ENCODE measurements at places on chromosomes 5 and 9. TPM values are rescaled to one million over a fixed set of nuclear protein-coding genes. Genes with fewer than 3 reads are reported as not detected.

DNA sequence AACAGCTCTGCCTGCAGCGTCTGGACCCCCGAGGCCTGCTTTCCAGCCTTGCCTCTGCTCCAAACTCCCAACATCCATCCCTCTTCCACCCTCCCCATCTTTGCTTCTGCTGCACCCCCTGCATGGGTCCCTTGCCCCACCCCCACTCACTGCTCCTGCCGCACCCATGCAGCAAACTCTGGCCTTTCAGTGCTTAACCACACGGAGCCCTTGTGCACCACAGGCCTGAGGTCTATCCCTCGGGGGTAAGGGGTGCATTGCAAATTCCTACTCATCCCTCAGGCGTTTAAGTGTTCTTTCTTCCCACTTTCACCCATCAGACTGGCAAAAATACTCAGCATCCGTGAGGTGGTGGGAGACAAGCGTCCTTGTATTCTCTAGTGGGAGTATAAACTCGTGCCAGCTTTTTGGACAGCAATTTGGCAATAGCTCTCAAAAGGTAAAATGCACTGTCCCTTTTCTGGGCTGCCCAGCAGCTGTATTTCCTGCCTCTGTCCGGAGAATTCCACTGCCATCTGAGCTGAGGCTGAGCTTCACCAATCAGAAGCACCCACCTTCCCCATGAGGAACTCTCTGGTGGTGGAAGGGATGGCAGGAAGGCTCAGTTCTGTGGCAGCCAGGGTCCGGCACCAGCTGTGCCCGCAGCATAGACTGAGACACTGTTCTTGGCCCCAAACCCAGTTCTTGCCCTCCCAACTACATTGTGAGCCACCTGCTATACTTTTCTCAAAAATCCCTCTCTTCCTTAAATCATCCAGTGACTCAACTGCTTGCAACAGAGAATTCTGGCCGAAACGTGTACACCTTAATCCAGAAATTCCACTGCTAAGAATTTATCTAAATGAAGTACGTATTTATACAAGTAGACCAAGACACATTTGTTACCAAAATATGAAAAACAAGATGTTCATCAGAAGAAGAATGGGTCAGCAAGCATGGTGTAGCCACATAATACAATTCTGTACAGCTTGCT is 15.0 kb downstream of the PSMB7 start:
- DNase-seq, result no peak
- no peak overlapping the region for H3K4me3 ChIP-seq
- H3K27ac ChIP-seq, result no peak overlapping the region
- H3K4me1 ChIP-seq, result no peaks in the 10 kb centered on the region
- peaks cover 53% of the 10 kb centered on the region for H3K36me3 ChIP-seq

MYMK gene
- total RNA-seq, result not detected

DNA sequence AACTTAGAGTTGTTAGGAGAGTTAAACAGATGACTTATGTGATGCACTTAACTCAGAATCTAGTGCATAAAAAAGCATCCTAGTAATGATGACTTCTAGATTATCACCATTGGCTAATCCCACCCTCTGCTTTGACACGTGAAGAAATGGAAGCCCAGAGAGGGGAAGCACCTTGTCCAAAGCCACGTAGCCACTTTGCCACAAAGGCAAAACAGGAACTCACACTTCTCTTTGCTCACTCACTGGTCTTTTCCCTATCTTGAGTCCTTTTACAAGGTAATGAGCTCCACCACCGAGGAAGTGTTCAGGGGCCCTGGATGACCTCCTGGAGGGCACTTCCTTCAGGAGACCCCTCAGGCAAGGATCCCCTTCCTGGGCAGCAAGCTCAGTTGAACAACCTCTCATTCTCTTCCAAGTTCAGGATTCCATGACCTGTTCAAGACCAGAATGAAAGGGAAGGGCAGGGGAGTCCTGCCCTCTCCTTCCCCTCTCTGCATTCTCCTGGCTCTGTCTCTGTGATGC is 89.7 kb downstream of the HRH2 start:
- H3K27me3 ChIP-seq, result peaks cover 16% of the 10 kb centered on the region
- no peak for DNase-seq

TMEM171 gene
- not detected for total RNA-seq

CACNA1B gene
- not detected for total RNA-seq

GRCh38 chr9:14066831-14067230 is 247.1 kb downstream of the NFIB start:
- no peak for DNase-seq
- H3K27ac ChIP-seq, result no peak overlapping the region
- no peak overlapping the region for H3K4me3 ChIP-seq

DNA sequence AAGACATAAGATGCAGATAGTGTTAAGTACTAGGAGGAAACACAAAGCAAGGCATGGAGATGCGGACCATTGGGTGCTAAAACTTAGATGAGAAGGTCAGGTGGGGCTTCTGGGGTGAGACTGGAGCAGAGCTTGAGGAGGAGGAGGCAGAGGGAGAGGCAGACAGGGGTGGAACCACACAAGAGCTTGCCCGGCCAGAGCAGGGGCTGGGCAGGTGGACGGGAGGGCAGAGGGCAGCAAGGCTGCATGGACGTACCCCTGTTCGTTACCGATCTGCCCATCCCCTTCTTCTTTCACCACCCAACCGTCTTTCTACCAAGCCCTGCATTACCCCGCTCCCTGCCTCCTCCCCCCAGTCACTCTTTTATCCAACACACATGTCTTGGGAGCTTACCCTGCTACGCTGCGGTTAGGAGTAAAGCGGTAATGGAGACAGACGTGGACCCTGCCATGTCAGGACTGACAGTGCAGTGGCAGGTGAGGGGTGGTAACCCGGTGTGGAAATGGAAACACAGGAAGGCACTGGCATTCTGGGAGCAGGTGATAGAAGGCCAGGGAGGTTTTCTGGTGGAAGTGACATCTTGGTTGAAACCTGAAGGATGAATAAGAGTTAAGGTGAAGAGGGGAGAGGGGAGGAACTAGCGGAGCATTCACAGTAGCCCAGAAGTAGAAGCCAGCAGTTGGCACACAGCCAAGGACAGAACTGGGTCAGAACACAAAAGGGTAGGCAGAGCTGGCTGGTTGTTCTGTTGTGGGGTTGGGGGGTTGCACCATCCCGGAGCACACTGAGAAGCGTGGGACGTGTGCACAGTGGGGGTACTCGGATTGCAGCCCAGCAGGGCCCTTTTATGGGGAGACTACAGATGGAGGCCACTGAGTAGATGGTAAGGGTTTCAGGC is 167.2 kb downstream of the CACNA1B start:
- no peak overlapping the region for H3K4me3 ChIP-seq
- H3K36me3 ChIP-seq, result no peaks in the 10 kb centered on the region
- H3K27me3 ChIP-seq, result no peaks in the 10 kb centered on the region
- DNase-seq, result no peak
- H3K27ac ChIP-seq, result no peak overlapping the region

- H3K27me3 ChIP-seq, result peaks cover 10% of the 10 kb centered on the region
- H3K27ac ChIP-seq, result no peak overlapping the region
- no peak for DNase-seq
- H3K36me3 ChIP-seq, result no peaks in the 10 kb centered on the region
- H3K4me3 ChIP-seq, result no peak overlapping the region
Observed at GRCh38 chr5:155064580-155064979, 51.0 kb downstream of the KIF4B start.

DNA sequence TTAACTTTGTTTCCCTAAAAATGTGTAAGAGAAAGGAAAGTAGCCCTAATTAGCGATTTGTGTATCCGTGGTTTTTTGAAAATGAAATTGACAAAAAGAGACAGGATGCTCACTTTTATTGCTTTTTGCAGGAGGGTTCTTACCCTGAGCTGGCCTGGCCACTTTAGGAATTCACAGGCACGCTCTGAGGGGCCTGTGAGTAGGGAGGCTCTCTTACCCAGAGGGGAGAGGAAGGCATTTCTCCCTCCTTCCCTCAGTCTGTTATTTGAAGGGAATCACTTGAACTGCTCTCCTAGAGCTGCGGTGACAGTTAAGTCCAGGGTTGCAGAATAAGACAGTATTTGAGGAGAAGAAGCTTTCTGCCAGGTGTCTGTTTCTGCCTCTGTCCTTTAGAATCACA is 16.7 kb downstream of the PIK3R1 start:
- H3K4me1 ChIP-seq, result peaks cover 25% of the 10 kb centered on the region
- no peaks in the 10 kb centered on the region for H3K27me3 ChIP-seq
- no peak for DNase-seq

GRCh38 chr5:93870649-93871048 is 129.2 kb upstream of the POU5F2 start:
- no peak for DNase-seq
- no peak overlapping the region for H3K27ac ChIP-seq
- H3K27me3 ChIP-seq, result no peaks in the 10 kb centered on the region
- H3K4me3 ChIP-seq, result no peak overlapping the region

GRCh38 chr9:13431222-13431536 is 151.7 kb upstream of the MPDZ start:
- H3K4me3 ChIP-seq, result no peak overlapping the region
- H3K36me3 ChIP-seq, result no peaks in the 10 kb centered on the region
- DNase-seq, result no peak
- no peak overlapping the region for H3K27ac ChIP-seq

LAMC3 gene
- total RNA-seq, result 0.98 TPM

DNA sequence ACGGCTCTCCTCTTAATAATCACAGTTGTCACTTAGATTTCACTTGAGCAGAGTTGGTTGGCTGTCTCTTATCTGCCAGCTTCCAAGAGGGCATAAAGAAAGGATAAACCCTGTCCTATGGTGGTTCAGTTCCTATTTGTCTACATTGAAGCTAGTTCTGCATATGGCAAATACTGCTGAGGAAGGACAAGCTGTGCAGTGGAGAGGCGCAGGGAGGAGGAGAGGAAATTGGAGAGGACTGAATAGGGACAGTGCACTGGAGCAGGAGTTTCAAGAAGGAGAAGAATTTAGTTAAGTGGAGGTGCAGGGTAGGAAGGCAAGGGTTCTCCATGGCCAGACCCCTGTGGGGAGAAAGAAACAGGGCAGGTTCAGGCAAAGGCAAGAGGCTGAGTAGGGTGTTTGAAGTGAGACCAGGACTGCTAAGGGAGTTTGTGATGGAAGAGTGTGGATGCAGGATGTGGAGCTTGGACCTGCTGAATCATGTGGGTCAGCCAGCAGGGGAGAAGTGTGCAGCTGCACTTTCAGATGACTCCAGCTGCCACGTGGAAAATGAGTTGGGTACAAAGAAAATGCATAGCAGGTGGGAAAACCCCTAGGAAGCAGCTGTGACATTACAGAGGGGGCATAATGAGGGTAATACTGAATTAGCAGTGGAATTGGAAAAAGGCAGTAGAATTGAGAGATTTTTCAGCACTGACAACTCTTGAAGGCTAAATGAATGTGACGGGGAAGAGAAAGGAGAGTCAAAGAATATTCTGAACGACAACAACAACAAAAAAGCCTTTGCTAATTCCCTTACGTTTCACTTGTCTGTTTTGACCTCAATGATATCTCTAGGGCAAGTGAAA is 66.8 kb downstream of the MAMDC2 start:
- no peak overlapping the region for H3K27ac ChIP-seq
- H3K4me1 ChIP-seq, result no peaks in the 10 kb centered on the region
- H3K27me3 ChIP-seq, result peaks cover 9% of the 10 kb centered on the region
- no peak for DNase-seq

DNA sequence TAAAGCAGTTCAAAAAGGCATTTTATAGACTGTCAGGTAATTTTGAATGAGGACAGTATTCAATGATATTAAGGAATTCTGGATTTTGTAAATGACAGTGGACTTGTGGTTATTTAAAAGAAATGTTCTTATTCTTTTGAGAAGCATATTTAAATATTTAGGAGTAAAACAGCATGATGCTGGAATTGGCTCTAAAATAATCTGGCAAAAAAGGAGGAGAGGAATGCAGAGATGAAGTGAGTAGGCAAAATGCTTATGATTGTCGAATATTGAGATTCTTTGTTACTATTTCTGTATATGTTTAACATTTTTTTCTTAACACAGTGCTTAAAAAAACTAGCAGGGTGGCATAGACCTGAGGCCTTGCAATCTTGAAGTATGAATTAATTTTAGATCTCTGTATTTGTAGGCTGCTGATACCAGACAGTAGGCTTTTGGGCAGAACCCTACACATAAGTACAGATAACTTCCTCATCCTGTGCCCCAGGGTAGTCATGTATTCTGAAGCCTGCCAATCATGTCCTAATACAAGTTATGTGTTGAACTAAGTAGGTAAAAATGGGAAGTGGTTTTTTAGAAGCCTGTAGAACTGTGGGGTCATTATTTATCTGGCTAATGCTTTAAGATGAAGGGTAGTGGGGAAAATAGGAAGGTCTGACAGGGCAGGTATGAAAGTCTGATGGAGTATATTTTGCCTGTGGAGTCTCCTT is 9.4 kb downstream of the CD180 start:
- H3K27ac ChIP-seq, result peak overlapping the region; percentile 3
- no peaks in the 10 kb centered on the region for H3K36me3 ChIP-seq
- no peak overlapping the region for H3K4me3 ChIP-seq
- H3K27me3 ChIP-seq, result no peaks in the 10 kb centered on the region
- DNase-seq, result no peak

GRCh38 chr5:81782811-81783210 is 31.9 kb upstream of the SSBP2 start:
- no peak for DNase-seq
- H3K4me1 ChIP-seq, result peaks cover 14% of the 10 kb centered on the region

CCL27 gene
- not detected for total RNA-seq

TTC16 gene
- 6.3 TPM for total RNA-seq

GRCh38 chr9:5820425-5820824 is 12.5 kb downstream of the ERMP1 start:
- peaks cover 49% of the 10 kb centered on the region for H3K36me3 ChIP-seq
- no peaks in the 10 kb centered on the region for H3K4me1 ChIP-seq
- no peak overlapping the region for H3K4me3 ChIP-seq
- DNase-seq, result no peak
- no peaks in the 10 kb centered on the region for H3K27me3 ChIP-seq

- H3K4me1 ChIP-seq, result no peaks in the 10 kb centered on the region
- no peak overlapping the region for H3K4me3 ChIP-seq
- DNase-seq, result no peak
Observed at GRCh38 chr5:147887026-147887627, 8.6 kb downstream of the SCGB3A2 start.

DNA sequence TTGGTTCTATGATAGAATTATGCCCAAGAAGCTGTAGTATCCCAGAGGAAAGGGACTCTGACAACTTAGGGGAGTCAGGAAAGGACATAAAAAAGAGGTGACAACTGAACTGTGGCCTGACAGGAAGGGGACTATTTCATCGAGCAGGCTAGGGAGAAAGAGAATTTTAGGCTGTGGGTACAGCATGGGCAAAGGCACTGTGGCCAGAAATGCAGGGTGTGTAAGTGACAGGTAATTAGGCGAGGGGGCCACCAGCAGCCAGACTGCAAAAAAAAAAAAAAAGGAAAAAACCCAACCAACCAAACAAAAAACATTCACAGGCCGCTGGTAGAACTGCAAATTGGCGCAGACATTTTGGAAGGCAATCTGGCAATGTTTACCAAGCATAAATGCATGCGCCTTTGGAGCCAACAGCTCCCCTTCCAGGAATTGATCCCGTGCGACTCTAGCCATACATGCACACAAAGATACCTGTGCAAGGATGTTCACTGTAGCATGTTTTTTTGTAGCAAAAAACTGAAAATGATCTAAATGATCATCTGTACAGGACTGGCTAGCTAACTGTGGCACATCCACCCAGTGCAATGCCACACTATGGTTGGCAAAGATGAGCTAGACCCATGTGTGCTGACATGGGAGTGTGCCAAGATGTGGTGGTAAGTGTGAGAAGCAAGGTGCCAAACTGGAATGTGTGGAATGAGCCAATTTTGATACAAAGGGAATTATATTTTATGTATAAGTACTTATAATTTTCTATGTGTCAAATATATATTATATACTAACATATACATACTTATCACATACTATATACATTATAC is 1.1 kb downstream of the EIF4E1B start:
- no peak overlapping the region for H3K27ac ChIP-seq
- peaks cover 89% of the 10 kb centered on the region for H3K27me3 ChIP-seq
- H3K36me3 ChIP-seq, result no peaks in the 10 kb centered on the region
- DNase-seq, result no peak
